ENCODE measurements at places on chromosomes 2 and 18.

DNA sequence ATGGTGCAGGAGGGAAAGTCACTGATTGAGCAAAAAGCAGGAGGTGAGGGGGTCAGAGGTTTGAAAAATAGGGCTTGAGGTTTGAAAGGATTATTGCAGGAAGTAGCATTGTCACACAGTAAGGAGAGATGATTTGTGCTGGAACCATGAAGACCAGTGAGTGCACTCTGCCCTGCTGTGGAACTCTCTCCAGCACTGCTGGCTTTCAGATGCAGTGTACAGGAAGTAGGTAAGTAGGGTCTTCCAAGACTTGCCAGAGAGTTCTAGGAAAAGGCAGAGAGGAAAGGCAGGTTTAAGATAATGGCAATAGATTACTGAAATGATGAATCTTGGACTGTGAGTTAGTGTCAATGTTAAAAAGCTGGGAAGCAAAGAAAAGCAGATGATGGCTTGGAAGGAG is 11.2 kb downstream of the SP110 start:
- DNase-seq: no peak

- DNase-seq: no peak
Observed at GRCh38 chr2:17628349-17629261, 88.1 kb downstream of the VSNL1 start.

- DNase-seq: peak; percentile 1
Observed at GRCh38 chr2:53473236-53473635, 294.4 kb upstream of the CHAC2 start.

GRCh38 chr18:63161761-63162195 is 157.8 kb downstream of the BCL2 start:
- DNase-seq: peak; percentile 61

DNA sequence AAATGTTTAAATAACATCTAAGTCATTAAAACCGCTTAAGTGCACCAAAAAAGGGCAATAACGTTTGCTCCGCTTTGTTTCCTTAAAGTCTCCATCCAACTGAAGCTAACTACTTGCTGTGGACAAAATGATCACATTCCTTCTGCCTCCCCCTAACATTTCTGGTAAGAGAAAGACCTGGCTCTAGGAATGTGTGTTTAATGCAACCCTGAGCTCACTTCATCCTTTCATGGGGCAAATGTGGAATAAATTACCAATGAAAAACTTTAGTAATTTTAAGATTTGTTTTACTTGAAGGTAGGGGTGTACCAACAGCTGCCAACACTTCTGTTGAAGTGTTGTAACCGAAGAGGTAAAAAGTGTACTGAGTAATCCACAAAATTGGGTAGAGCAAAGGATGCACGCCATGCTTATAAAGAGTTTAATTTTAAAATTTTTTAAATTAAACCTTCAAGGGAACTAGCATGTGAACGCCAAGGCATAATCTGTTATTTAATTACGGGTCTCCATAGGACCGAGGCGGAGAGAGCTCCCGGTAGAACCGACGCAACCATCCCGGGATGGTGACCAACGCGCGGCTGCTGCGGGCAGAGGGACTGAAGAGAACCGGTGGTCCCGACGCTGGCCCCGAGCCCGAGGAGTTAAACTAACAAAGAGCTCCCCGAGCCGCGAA is 1.1 kb downstream of the HNRNPLL start:
- DNase-seq: peak; percentile 35

GRCh38 chr18:76699923-76700322 is 122.4 kb upstream of the ZNF236 start:
- no peak for DNase-seq
